ENCODE measurements at places on chromosomes 6 and 20.

GRCh38 chr6:142482249-142482648 is 180.4 kb downstream of the ADGRG6 start:
- peak; percentile 12 for DNase-seq

DNA sequence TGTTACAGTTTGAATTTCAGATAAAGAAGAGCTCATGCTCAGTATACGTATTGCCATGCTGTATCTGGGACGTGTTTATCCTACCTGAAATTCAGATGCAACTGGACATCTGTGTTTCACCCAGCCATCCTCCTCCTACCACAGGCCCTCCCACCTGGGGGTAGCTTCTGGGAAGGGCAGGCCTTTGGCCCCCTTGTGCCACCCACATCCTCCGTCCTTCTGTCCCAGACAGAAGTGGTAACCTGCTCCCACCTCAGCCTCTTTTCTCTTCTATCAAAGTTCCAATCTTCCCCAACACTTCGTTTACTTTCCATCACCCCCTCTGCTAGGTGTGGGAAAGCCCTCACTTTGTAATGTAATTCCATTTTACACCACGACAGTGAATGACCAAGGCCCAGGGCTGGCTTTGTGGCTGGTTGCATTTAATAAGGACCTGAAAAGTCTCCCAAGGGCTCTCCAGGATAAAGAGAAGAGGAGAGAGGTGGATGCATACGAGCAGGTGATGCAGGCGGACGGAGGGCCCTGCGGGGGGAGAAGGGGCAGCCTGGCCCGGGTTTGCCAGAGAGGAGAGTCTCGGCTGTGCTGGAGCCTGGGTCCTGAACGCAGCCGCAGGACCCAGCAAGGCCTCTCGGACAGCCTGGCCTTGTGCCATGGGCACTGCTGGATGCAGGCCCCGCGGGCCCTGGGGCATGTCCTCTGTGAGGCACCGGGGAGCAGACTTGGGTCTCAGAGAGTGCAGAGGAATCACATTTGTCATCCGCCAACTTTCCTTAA is 98.4 kb downstream of the PSMB1 start:
- no peak for DNase-seq

DNA sequence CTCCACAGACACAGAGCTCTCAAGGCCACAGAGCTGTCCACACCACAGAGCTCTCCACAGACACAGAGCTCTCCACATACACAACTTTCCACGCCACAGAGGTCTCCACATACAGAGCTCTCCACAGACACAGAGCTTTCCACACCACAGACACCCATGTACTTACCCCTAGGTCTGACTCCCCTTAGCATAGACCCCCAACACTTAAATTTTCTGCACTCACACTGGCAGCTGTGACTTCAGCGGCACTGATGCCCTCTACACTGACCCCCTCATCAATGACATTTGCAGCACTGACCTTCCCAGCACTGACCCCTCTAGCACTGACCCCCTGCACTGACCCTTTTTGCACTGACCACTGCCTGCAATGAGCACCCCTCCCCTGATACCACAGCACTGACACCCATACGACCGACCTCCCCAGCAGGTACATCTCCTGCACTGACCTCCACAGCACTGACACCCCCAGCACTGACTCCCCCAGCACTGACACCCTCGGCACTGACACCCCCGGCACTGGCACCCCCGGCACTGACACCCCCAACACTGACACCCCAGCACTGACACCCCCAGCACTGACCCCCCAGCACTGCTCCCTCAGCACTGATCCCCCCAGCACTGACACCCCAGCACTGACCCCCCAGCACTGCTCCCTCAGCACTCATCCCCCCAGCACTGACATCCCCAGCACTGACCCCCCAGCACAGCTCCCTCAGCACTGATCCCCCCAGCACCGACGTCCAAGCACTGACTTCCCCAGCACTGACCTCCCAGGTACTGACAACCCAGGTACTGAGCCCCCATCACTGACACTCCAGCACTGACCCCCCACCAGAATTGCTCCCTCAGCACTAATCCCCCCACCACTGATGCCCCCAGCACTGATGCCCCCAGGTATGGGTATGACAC is 56.5 kb downstream of the ERMARD start:
- DNase-seq: no peak

DNA sequence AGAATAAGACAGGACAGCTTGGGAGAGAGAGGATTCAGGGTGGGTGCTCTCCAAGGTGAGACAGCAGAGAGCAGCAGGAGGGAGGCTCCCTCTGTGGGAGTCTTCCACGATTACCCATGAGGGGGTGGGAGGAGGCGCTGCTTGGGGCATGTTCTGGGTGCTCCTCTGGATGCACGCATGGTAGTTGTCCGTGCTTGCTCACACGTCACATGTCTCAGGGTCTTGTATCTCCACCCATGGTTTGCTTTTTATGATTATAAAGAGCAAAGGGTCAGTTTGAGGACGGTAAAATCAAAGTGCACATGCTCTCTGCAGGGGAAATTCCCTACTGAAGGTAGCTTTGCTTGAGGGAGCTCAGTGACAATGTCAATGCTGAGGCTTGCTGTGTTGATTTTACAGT is 338.4 kb downstream of the THBS2 start:
- DNase-seq: no peak

- DNase-seq: no peak
These were observed 87.1 kb upstream of the TNFAIP3 start for GRCh38 chr6:137779982-137780381.

DNA sequence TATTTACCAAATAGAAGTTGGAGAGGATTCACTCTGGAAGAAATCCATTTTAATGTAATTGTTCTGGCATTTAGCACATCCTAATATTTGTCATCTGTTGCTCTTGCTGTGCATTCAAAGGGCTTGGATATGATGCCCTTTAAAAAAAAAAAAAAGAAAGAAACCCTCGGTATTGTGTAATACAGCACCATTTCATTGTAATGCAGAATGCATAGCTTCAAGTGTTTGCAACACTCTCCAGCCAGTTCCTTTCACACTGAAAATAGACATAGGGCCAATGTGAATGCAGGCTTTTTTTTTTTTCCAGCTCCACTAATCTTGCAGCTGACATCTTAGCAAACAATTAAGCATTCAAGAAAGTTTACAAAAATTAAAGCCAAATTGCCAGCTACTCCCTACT is 197.4 kb upstream of the POU3F2 start:
- DNase-seq: no peak

- DNase-seq: peak; percentile 71
These were observed 686.7 kb downstream of the COL12A1 start for GRCh38 chr6:74519163-74519562.

DNA sequence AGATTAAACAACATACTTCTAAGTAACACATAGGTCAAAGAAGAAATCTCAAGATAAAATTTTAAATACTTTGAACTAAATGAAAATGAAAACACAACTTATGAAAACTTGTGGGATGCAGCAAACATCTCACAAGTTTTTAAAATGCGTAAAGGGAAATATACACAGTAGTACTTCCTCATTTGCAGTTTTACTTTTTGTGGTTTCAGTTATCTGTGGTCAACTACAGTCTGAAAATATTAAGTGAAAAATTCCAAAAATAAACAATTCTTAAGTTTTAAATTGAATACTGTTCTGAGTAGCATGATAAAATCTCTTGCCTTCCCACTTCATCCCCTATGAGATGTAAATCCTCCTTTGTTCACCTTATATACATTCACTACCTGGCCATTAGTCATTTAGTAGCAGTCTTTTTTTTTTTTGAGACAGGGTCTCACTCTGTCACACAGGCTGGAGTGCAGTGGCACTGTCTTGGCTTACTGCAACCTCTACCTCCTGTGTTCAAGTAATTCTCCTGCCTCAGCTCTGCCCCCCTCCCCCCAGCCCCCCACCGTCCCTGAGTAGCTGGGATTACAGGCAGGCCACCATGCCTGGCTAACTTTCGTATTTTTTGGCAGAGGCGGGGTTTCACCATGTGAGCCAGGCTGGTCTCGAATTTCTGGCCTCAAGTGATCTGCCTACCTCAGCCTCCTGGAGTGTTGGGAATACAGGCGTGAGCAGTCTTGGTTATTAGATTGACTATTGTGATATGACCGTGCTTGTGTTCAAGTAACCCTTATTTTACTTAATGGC is 154.6 kb upstream of the AHI1 start:
- DNase-seq: no peak

GRCh38 chr6:148203970-148204369 is 138.7 kb upstream of the SASH1 start:
- peak; percentile 80 for DNase-seq

DNA sequence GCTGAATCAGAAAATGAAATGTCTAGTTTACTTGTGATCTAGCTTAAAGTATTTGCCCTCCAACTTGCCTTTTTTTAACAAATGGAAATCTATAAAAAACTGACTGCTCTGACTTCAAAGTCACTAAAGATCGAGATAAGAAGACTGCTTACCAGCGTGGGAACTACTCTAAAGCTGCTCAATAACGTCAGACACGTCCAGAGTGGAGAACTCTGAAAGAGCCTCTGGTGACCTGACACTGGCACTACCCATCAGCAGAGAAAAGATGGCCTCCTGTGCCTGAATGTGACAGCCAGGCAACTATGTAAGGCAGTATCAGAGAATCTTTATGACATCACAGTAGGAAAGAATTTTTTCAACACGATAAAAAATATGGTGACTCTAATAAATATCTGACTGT is 202.1 kb upstream of the SHLD1 start:
- DNase-seq: no peak

GRCh38 chr20:10469056-10469455 is 34.0 kb downstream of the SLX4IP start:
- no peak for DNase-seq

DNA sequence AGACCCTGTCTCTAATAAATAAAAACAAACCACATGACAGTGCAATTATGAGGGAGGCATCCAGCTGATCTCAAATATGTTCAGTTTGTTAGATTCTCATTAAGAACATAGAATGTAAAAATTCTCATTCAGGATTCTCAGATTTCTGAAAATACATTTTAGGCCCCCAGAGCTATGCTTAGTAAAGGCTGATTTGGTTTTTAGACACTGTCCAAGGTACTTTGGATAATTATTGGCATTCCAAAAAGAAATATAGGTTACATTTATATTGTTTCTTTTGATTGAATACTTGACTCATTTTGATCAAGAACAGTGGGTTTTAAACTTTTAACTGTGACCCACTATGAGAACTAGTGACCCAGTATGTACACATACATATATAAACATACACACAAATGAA is 55.5 kb downstream of the ANKRD6 start:
- DNase-seq: no peak

GRCh38 chr6:102216232-102216631 is 822.7 kb downstream of the GRIK2 start:
- no peak for DNase-seq

DNA sequence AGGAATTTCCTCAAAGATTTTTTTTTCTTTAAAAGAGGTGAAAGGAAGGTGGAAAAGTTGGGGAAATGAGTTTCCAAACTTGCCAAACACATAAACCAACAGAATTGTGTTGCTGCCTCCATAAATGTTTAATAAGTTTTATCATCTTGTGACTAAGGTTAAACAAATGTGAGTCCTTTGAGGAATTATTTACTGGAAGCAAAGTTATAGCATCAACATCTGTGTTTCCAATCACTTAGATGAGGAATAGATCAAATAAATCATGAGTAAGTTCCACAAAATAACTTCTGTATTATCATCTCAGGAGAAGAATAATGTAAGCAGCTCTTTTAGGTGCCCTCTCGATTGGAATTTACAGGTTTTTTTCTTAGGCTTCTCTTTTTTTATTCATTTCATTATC is 20.5 kb downstream of the TSHZ2 start:
- no peak for DNase-seq

- DNase-seq: no peak
These were observed 9.5 kb downstream of the NUS1 start for GRCh38 chr6:117684749-117685148.

- no peak for DNase-seq
These were observed 2.0 kb downstream of the TMEM181 start for GRCh38 chr6:158561938-158562337.

DNA sequence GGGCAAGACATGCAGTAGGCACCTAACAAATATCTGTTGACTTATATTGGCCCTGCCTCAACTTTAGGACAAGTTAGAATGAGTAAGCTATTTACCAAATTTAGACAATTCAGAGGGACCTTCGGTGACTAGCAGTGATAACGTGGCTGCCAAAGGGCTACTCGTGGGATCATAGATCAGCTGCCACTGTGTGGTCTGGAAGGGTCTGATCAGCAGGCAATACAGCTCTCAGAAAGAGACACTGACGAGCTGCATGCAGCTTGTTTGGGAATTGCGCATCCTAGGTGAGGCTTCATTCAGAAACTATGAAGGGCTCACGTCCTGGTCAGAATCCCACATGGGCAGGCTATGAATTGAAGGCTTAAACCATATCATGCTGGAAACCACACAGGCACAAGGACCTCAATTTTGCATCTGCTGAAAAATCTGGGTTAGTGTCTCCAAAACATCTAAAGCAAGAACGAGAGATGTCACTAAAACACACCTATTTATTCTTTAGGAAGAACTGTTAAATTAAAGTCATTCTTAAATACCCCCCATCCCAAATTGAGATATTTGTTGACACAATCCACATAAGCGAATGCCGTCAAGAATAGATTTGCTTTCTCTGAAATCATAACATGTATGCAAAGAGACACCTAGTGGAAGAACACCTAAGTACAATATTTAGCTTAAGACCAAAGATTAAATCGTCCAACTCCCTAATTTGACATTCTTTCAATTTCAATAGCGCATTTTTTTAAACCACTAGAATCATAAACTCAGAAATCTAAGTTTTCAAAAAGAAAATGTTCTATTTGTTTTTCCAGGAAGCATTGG is 79.6 kb downstream of the IPCEF1 start:
- DNase-seq: peak; percentile 41

- peak; percentile 82 for DNase-seq
These were observed 6.2 kb downstream of the TMEM242 start for GRCh38 chr6:157316871-157317814.

DNA sequence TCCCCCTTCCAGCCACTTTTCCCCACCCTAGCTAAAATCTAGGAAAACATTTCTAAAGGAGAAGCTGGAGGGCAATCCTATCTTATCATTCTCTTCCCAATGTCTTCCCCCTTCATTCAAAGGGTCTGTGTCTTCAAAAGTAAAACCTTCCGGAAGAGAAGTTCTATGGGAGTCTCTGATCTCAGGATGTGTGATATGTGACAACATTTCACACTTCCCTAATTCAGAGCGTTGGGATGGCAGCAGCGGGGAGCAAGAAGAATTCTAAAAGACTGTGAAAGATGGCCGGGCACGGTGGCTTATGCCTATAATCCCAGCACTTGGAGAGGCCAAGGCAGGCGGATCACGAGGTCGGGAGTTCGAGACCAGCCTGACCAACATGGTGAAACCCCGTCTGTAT is 65.4 kb upstream of the AKIRIN2 start:
- no peak for DNase-seq

DNA sequence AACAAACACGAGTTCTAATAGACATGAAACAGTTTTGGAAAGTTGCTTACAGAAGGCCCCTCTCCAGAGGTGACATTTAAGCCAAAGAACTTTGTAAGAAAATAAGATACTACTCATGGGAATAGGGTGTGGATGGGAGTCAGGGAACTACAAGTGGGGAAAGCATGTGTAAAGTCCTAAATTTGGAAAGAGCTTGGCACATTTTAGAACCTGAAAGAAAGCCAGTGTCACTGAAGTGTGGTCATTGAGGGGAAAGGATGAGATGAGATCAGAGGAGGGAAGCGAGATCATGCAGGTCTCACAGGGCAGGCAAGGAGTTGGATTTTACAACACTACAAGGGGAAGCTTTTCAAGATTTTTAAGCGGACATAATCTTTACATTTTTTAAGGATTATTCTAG is 38.0 kb downstream of the VGLL2 start:
- DNase-seq: no peak
